HEK293T (cell line): ENCODE measurements at places on chromosomes 11 and 22.

DNA sequence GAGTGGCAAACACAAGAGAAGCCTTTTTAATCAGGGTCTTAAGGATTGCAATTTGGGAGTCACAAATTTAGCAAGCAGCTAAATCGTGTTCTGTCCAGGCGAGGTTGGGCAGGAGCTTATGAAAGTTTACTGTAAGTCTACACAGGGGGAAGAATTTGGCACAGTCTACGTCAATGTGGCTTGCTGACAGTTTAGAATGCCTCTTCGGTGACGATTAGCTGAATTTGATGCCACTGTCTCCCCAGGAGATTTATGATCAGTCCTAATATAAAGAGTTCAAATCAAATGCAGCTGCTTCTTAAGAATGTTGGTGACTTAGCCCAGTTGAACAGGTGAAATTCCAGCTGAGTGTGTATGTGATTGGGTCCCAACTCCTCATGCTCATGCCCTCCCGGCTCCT, 114.1 kb upstream of the CLPB start:
- DNase-seq, result no peak

GRCh38 chr11:5476186-5476819, 12.2 kb upstream of the OR52D1 start:
- peak; percentile 49 for DNase-seq

DNA sequence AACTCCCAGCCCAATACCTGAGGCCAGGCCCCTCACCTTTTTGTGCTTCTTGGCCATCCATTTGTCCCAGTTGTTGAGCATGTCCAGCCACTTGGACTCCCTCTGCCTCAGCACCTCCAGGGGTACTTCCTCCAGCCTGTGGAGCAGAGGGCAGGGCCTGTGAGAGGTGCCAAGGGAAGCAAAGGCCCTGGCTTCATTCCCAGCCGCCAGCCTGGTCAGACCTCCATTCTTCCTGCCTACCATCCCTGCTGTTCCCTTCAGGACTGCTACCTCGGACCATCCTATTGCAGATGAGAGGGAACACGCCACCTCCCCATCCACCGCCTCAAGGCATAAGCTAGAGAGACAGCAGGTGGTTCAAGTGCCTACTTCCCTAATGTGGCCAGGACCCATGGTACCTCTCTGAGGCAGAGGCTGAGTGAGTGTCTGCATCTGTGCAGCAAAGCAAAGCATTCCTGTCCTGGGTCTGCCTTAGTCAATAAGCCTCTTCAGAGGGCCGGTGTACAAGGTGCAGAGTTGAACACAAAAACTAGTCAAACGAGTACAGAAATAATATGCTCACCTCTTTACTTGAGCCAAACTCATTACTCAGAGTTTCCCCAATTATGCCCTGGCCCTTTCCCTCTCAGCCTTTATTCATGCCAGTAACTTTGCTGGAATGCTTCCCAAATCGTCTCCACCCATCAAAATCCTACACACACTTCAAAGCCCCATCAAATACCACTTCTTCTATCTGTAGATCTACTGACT, 15.4 kb upstream of the CASTOR1 start:
- no peak for DNase-seq

DNA sequence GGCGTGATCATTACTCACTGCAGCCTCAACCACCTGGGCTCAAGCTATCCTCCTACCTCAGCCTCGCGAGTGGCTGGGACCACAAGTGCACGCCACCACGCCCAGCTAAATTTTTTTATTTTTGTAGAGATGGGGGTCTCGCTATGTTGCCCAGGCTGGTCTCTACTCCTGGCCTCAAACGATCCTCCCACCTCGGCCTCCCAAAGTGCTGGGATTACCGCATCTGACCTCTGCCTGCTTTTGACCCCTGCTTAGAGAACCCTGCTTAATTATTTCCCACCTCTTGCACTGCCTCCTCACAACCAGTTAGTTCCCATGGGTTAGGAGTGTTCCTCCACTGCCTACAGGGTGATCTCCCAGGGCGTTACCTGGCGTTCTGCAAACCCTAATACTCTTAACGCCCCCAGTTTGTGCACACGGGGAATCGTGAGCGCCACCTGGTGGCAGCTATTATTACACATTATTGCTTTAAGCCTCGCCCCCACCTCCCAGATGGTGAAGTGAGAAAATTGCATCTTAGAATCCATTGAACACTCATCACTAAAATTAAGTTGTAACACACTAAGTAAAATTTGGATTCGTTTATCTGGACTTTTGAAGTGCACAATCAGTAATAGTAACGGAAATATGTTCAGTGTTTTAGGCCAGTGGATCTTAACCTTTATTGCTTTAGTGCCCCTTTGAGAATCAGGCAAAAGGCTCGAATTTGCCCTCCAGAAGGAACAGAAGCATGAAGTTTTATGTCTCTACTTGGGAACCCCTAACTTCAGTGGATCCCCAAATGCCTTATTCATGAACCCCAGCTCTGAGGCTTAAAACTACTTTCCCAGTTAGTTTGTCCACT, 61.4 kb upstream of the ASPHD2 start:
- peak; percentile 69 for DNase-seq

DNA sequence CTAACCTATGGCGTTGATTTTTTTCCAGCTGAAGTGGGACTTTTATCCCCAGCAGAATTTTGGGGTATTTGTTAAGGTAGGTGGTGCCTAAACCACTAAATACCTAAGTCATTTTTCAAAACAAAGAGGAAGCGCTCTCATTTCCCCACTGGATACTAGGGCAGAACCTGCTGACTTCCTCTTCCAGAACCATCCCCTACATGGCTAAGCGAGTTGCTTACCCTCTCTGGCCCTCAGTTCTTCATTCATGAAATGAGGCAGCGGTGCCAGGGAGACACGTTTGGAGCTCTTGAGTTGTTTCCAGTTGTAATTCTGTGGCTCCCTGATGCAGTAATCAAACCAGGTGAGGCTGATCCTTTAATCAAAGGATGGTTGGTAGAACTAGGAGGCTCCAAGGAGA, 10.0 kb upstream of the MTMR3 start:
- no peak for DNase-seq

GRCh38 chr11:124898711-124899110, 1.0 kb upstream of the ROBO4 start:
- no peak for DNase-seq

DNA sequence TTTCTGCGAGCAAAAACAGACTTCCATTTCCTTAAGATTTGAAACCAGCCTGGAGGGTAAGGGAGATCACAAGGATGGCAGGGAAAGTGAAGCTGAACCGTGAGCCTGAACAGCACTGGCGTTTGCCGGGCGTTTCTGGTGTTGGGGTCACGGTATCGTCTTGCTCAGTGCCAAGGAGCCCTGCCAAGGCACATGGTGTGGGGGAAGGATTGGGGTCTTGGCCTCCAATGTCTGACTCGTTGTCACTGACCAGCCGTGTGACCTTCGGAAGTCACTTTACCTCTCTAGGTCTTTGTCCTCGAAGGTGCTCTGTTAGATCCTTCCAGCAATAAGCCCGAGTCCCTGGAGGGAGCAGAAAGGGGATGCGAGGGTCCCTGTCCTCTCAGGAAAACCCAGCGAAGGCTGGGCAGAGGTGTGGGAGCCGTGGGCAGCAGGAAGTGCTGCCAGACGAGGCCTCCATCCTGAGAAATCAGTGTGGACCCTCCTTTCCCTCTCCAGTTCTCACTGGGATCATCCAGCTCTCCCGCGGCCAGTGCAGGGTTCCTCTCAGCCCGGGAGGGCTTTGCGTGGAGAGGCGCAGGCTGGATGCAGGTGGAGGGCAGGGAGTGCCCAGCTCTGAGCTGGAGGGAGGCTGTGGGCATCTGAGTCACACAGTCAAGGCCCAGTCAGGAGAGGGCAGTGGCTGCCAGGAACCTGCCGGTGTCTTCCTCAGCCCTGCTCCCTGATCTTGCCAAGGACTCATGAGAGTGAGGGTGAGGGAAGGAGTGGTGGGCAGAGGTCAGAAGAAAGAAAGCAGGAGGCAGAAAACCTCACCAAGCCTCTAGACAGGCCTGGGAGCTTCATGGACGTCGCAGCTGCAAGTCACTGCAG, 18.9 kb downstream of the TOM1 start:
- no peak for DNase-seq

DNA sequence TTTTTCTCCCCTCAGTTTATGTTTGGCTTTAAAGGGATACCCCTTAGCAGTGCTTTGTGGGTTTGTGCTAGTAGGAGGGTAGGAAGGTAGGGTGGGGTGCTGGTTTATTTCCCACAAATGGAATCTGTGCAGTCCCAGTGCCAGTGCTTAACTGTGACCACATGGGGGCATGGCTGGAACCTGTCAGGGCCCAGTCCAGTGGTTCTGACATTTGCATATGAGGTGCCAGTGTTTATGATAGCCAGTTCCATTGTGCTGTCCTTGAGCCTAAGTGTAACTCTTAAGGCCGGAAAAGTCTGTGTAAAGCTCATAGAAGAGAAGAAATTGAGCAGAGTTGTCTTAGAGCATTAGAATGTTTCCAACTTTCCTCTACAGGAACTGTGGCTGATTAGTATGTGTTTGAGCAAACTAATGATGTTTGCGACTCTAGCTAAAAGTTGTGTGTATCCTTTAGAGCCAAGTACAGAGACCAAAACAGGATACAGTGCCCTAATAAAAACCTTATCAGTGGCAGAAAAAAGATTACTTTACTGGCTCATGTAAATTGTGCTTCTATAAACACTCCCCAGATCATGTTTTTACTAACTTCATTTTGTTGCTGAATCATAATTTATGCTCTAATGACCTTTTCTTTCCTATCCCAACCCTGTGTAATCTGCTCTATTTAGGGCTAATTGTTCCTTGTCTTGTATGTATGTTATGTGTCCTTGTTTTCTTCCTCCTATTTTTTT, 38.1 kb downstream of the DIXDC1 start:
- no peak for DNase-seq

GRCh38 chr11:97850701-97851100, 1170.0 kb upstream of the CNTN5 start:
- no peak for DNase-seq

DNA sequence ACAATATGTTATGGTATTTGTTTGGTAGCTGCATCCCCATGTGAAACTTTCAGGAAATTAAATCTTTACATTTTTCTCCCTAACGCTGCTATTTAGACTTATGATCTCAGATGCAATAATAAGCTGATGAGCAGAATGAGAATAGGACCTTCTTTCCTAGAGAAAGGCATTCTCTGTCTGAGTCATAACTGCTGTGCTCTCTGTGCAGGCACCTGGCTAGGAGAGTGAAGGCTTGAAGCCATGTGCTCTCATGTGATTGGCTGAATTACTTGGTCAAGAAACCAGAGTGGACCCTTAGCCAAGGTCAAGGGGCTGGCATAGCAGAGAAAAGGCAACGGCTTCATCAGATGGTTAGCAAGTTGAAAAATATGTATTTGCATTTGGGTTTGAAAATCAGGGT, 185.0 kb downstream of the ADAMTS15 start:
- DNase-seq, result no peak

DNA sequence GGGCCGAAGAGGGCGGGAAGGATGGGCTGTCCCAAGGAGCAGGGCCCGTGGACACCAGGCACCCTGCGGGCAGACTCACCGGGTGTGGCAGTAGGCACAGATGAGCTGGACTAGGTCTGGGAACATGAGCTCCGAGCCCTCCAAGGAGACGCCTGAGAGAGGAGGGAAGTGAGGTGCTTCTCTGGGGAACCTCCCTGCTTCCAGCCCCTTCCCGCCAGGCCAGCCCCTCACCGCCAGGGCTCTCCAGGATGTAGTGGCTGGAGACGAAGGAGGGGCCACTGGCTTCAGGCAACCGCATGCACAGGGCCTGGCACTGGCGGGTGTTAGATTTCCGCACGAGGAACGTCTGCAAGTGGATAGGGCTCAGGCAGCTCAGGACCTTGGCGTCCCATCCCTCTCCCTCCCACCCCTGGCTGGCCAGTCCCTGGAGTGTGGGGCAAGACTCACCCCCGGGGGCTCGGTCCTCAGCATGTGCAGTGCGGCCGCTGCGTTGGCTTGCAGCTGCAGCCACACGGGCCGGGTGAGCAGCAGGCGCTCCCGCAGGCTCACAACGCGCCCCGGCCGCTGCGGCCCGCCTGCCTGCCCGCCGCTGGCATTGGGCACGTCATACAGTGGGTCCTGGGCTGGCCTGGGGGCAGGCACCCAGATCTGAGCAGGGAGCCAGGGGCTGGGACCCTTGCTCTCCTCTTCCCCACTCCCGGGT, 552 bp downstream of the RIN1 start:
- DNase-seq, result no peak

DNA sequence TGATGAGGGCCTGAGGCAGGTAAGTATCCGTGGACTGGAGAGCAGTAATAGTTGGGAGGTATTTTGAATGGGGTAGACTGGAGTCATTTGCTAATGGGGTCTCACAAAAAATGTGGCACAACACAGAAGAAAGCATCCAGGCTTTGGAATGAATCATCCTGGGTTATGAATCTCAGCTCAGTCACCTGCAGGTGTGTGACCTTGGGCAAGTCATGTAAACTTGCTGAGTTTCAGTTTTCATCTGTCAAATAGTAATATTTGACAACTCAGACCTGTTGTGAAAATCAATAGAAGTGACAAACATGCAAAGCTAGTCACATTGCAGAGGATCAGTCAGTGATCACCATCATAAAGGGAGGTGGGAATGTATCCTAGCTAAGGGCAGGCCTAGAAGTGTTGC, 232.0 kb upstream of the TENM4 start:
- DNase-seq, result no peak
